ENCODE measurements at places on chromosomes 5 and 9.

DNA sequence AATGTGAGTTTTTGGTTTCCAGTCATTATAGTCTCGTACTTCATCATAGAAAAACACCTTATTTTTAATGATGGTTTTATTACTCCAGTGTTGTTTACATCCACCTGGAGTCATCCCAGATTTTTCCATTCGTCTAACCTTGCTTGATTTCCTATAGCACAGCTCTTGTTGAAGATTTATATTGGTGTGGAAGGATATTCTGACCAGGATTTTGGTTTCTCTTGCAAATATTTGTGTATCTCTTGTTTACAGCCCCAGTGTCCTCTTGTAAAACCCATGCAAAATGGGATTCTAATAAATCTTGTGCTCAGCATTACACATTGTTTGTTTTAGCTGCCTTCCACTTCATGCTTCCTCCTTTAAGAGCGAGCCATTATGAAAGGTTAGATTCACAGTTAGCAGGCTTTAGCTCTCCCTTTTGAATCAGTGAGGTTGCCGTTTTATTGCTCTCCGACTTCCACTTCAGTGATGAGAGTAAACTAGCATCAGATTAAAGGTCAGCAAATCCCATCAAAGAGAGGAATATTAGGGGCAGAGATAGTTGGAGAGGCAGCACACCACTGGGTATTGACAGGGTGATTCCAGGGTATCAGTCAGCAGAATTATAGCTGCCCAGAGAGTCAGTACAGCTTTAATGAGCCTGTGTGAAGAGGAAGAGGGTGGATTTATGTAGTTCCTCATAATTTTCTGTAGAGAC is 157.1 kb downstream of the PBX3 start:
- DNase-seq = no peak

- no peak for DNase-seq
Observed at GRCh38 chr9:107710546-107710945, 221.0 kb upstream of the KLF4 start.

DNA sequence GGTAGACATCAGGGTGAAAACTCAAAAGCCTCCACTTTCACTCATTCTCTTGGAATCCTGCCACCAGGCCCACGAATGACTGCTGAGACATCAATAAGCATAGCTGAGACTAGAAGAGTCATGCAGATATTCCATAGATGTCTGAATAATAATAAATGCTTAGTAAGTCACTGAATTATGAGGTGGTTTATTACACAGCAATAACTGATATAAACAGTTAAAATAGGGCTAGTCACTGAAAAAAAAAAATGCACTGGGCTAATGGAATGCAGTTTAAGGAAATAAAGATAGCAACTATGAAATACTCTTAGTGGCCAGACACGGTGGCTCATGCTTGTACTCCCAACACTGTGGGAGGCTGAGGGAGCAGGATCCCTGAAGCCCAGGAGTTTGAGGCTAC is 262.8 kb upstream of the CDH6 start:
- DNase-seq = no peak

GRCh38 chr9:115200711-115201505 is 83.0 kb upstream of the TNC start:
- DNase-seq = no peak

- no peak for DNase-seq
Observed at GRCh38 chr9:97714435-97714834, 17.3 kb upstream of the XPA start.

GRCh38 chr9:70003901-70004714 is 39.5 kb upstream of the MAMDC2 start:
- DNase-seq = no peak

DNA sequence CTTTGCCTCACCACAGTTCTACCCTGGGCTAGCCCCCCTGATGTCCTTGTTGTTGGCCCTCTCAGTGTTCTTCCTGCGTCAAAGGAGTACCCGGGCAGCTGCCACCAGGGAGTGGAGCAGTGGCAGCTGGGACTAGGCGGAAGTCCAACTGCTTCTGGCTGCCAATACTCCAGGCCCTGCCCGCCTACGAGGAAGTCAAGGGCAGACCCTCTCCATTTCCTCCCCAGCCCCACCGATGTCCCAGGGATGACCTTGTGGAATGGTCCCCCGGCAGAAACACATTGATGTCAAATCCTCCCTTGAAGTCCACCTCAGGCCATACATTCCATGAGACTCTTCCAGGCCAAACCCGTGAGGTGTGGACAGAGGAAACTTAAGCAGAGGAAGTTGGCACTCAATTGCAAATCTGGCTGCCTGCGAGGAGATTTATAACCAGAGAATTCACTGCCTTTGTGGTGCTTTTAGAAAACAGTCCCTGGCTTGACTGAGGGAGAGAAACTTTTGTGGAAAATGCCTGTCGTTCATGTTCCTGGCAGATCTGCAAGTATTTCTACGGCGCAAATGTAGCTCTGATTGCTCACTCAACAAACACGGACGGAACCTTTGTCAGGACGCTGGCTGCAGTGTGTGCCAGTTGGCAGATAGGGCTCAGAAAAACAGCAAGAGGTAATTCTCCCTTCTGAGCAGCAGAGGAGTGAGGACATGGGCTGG is 339.7 kb downstream of the RAB3C start:
- DNase-seq = no peak

- DNase-seq = no peak
Observed at GRCh38 chr9:137030006-137030405, 1.9 kb downstream of the FUT7 start.

Measured in vagina (tissue), 2 donors.